GM04504 (cell line): ENCODE measurements at places on chromosomes 7 and 10.

DNA sequence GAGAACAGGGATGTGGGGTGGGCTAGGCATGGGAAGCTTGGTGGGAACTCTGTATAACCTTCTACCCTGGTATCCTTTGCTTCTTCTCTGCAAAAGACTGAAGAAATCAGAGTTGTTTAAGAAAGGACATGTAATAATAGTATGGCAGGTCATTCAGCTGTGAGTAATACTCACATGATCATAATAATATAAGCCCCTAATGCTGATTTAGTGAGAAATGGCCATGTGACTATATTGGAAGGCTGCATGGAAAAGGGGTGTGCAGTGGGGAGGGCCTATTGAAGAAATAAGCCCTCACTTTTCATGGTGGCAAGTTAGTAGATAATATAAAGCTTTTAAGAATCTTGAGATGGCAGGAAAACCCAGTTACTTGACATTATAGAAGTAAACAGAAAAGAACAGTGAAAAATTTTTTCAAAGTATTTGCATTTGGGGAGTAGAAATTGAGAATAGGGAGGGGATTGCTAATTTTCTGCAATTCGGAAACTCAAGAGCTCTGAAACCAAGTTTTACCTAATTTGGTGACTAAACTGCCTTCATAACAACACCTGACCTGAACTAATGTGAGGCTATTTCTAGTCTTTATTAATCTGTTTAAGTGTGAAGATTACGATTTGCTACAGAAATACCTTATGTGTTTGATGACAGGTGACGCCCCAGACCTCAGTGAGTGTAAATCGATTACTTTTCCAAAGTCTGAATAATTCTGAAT, 44.4 kb downstream of the ATXN7L1 start:
- no peak for DNase-seq

DNA sequence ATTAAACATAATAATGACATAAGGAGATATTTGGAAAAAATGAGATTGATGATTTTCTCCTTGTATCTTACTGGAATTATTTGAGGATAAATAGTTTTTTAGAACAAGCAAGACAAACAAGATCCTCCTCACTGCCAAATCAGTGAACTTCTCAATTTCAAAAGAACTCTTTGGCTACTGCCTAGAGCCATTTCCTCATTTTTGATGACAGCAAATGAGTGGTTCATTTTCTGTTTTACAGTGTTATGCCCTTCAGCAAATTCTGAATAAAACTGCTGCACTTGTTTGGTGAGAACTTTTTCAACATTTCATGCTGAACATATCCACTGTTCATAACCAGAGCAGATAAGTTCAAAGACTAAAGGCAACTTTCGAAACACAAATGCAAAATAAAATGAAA, 42.5 kb upstream of the AHR start:
- DNase-seq, result no peak

DNA sequence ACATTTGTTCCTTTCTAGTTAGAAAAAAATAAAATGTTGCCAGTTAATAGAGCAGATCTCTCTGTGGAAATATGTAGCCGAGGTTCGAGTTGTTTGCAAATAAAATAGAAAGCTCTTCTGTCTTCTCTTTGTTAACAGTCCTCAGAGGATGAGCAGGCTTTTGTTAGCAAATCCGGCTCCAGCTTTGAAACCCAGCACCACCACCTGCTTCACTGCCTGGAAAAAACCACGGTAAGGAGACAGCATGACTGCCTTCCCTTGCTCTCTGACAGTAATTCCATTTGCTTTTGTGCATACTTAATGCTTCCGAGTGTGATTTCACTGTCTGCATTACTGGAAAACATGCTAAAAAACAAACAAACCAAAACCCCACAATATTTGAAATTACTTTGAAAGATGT, 115.6 kb downstream of the TSPAN12 start:
- no peak for DNase-seq

- DNase-seq, result no peak
These were observed 316.3 kb upstream of the SORCS1 start for GRCh38 chr10:107480781-107481180.

DNA sequence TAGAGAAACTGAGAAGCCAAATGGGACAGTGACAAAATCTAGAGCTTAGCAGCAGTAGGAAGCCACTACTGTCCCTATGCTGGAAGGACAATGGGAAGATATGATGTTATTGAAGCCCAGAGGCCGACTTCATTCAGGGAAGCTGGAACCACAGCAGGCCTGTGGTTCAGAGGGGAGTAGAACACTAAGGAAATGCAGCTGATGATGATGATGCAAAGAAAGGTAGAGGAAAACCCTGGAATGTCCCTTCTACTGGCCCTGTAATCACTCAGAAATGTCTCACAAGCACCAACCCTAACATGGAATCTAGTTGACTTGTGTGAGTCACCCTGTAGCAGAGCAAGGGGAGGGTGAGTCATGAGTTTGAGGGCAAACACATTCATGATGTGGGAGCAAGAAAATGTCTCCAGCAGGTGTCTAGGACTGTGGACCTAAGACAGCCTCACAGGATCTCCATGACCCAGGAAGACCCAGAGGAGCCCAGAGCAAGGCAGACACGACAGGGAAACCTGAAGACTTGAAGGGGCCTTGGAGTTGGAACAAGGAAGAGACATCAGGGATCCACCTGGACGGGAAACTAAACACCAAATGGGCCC, 37.0 kb upstream of the LRRC17 start:
- peak; percentile 93 for DNase-seq

- DNase-seq, result no peak
These were observed 56.7 kb downstream of the GNA12 start for GRCh38 chr7:2787251-2787951.

DNA sequence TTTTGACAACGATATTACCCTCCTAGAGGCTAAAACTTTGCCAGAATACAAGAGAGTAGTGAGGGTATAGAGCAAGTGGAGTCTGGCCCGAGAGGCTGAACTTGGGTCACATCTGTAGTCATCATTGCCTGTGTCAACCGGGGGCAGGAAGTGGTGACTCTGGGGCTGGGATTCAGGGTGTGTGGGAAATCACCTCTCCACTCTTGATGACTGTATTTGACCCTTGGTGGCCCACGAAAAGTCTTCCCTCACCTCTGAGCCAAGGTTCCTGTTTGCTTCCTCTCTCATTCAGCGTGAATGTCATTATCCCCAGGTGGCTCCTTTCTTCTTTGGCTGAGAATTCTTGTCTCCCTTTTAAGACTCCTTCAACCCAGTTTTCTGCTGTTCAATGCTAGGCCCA, 240.4 kb downstream of the ABCA13 start:
- DNase-seq, result no peak

DNA sequence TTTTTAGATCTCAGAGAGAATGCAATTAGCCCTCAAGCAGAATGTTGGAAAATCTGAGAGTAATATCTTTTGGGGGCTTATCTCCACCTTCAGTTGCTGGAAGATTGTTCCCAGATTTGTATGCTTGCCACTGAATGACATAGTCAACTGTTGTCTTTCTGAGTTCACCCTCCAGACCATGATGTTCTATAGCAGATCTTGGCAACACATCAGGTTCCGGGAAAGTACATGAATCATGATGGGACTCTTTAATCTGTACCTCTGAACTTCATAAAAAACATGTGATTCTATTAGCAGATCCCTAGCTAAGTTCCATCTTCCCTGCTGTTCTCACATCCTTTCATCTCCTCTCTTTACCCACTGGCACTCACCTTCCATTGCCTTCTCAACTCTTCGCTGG, 68.9 kb downstream of the PLCE1 start:
- DNase-seq, result no peak

DNA sequence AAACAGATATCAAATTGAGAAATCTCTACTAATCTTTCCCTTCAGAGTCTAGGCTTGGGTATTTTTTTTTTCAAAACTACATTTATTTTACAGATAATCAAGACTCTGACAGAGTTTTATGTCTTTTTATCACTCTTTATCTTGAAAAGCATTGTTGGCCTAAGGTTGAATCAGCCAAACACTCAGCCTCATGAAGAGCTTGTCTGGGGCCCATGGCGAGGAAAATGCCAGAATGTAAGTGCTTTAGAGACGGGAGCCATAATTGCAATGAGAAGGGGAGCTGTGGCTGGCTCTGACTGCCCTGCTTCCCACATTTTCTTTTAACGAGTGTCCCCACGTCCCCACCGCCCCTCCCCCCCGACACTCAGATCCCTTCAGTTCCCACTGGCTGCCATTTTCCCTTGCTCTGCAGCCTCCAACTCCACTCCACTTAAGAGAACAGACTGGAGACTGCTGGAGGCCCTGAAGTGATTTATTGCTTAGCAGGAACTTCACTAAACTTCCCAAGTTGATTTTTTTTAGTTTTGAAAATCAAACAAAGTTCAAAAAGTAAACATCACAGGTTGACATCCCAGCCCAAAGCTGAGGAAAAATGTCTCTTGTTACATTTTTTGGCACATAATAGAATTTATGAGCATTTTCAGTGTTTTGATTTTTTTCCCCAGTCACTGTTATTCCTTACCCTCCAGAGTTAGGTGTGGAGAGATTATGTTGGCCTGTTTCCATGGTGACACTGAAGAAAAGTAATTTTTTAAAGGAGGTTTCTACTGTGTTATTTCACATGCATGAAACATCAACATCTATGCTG, 637.5 kb upstream of the GALNT17 start:
- DNase-seq, result no peak

- DNase-seq, result peak; percentile 48
These were observed 53.3 kb downstream of the DNAJB6 start for GRCh38 chr7:157389951-157390730.

GRCh38 chr10:61211468-61211867, 241.7 kb downstream of the TMEM26 start:
- no peak for DNase-seq

DNA sequence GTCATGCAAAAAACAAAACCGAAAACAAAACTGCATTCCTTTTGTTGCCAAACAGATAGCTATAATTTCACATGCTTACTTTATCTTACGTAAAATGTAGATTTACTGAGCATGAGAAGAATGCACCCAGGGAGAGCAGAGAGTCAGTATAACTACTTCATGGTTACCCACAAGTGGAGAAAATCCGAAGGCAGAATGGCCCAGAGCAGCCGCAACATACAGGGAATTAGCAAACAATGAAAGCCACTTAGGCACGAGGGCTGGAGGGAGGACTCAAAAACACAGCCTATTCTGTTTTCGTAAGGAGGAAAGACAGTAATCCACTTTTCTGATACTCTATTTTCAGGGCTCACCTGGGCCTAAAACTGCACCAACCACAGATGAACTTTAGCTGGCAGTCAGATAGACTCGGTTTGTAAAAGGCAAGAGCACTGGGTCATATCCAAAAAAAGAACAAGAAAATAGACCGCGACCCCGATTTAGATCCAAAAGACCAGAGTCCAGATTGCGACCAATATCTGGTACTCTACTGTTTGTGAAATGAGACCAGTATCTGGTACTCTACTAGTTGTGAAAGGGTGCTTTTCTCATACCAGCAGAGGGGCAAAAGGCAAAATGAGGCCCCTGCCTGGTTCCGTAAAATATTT, 1.3 kb downstream of the ITPRIP start:
- DNase-seq, result no peak

GRCh38 chr10:86100581-86101061, 266.0 kb downstream of the GRID1 start:
- DNase-seq, result no peak

GRCh38 chr10:31693491-31693890, 235.1 kb downstream of the ARHGAP12 start:
- DNase-seq, result no peak
